ENCODE measurements at places on chromosomes 4 and X.

DNA sequence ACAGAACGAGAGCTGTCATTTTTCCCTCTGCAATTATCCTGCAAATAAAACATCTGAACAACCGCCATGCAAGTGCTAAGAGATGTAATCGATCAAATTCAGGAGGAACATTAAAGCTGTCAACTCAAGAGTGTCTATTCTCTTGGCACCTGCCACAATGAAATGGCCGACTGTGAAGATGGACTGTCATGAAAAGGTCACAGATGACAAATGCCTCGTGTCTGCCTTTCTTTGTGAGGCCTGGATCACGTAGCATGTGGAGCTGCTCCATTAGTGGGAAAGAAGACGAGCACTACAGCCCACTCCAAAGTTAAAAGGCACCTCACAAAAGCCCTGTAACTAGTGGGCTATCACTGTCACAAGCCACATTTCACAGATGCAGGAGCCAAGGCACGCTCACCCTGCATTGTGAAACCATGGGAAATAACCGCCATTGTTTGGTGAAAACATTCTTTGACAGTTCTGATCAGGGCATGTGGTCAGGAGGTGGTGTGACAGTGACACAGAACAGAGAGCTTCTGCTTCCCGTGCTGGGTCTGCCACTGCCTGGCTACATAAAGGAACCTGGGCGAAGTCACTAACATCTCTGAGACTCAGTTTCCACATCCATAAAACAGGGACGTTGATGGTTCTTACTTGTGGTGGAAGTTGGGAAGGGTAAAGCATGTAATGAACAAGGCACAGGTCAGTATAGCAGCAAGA, 98.9 kb downstream of the EVC2 start:
- no peak for DNase-seq

DNA sequence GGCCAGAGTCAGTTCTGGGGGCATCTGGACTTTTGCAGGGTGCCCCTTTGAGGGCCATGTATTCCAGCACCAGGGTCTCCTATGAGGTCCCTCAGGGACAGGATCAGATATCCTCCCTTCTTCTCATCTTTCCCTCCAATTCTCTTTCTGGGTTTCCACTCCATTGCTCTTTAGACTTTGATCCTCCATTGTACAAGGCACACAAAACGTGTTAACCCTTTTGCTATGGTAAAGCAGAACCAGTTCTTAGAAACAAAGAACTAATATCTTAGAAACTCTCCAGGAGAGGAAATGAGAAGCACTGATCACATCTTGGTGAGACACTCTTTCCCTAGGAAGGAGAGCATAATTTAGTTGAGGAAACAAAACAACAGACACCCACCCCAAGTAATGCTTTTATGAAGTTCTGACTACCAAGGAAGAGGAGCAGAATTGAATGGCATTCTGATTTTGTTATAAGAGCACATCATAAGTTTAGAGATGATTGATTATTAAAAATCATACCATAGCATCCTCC, 200.7 kb upstream of the NPY2R start:
- DNase-seq, result no peak

- no peak for DNase-seq
These were observed 934.3 kb upstream of the SLIT2 start for GRCh38 chr4:19317377-19317776.

GRCh38 chr4:23062188-23062587, 369.5 kb downstream of the GBA3 start:
- no peak for DNase-seq

DNA sequence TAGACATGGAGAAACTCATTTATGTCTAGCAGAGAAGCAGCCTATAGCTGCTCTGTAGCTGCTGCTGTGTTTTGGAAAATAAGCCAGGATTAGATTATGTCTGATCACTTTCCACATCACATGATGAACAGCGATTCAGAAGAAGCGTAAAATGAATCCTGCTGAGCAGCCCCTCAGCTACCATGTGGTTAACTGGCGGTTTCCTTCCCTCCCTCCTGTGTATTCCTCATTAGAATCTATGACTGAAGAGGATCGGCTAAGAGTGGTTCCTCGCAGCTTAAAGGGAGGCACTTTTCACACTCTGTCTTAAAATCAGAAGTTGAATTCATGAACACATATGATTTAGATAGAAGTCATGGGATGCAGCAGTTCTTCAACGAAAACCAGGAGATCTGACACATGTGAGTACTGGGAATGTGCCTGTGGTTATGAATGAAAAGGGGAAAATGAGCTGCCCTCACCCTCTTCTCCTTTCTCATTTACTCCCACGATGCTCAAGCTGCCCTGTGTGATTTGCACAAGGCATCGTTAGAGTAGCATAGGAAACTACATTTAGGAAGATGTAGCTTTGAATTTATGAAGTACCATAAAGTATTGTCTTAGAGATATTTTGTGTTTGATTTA, at the start of gene PPEF1:
Gene PPEF1, plus strand, starts transcription at position 220 of the 624 bp plus-strand sequence. Its CDS starts 136 bp downstream, at position 356.
- DNase-seq, result no peak

DNA sequence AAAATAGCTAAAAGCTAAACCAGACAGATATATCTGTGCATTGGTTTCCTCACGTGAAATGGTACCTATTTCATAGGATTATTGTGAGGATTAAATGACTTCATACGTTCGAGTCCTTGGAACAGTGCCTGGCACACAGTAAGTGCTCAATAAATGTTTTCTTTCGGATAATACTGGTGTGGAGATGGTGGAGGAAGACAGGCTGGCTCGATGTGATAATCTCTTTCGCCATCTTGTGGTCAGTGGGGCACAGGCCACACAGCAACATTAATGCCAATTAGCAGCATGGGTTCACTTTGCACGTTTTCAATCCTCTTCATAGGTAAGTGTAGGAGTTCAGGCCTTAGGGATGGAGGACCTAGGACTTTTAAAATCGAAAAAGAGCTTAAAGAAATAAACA, 9.3 kb downstream of the PAGE4 start:
- no peak for DNase-seq

DNA sequence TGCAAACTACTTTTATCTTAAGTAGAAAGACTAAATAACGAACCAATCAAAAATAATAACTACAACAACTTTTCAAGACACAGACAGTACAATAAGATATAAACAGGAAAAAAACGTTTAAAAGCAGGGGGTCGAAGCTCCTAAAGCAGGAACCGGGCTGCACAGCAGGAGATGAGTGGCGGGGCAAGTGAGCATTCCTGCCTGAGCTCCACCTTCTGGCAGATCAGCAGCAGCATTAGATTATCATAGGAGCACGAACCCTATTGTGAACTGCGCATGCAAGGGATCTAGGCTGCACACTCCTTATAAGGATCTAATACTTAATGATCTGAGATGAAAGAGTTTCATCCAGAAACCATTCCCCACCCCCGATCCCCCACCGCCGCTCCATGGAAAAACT, 146.2 kb downstream of the TEX11 start:
- DNase-seq, result no peak

GRCh38 chrX:112751076-112751475, 71.3 kb upstream of the LHFPL1 start:
- no peak for DNase-seq

- peak; percentile 91 for DNase-seq
These were observed 40.2 kb downstream of the SH3KBP1 start for GRCh38 chrX:19846995-19847790.

- no peak for DNase-seq
These were observed 49.8 kb downstream of the PARM1 start for GRCh38 chr4:74982546-74983252.

DNA sequence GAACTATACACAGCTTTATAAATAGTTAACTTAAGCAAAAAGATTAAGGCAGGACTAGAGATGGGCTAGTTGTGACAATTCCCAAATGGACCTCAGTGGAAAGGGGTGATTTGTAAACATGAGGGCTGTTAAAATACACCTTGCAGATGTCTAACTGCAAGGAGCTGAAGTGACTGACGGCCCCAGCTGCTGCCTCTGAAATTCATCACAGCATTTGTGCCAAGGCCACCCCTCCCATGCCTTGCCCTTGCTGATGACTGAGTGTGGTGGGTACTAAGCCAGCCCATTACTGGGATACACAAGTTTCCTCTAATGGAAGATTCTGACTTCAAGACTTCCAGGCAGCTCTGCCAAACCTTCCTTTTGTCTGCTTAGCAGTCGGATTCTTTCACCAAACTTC, 23.7 kb upstream of the EGFL6 start:
- DNase-seq, result no peak

DNA sequence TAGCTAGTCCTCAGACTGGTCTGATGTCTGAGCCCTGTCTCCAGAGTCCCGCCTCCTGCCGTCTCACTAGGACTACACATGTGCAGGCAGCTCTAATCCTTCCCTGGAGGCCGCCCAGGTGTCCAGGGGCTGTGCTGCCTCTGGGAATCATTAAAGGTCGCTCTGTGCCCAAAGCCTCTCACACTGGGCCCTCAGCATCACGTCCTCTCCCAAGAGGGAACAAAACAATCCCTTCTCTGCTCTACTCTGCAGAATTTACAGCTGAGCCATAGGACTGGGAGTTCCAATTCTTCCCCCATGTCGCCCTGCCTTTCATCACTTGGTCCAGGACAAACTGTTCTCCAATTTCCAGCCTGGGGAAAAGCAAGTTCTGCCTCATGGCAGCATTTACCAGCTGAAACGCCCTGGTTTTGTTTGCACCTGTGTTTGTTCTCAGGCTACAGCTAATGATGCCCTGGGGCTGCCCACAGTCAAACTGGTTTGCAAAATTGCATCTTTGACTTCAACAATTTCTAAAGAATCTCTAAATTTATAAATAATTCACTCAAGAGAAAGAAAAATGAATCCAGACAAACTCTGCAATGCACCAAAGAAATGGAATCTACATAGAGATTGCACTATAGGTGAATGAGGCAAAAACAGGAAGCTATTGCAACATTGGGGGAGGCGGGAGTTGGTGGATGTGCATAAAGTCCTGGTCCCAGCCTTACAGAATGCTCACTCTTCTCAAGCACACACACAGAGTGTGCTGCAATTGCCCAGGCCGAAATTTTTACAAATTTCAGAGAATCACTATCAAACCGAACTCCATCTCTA, 7.2 kb upstream of the MRFAP1 start:
- DNase-seq, result peak; percentile 65

- no peak for DNase-seq
These were observed 18.3 kb downstream of the MAGED2 start for GRCh38 chrX:54825716-54826438.

GRCh38 chr4:99029018-99029735, 33.7 kb downstream of the METAP1 start:
- no peak for DNase-seq

GRCh38 chrX:100979881-100980607, 10.5 kb downstream of the ARL13A start:
- DNase-seq, result peak; percentile 61

GRCh38 chr4:76301068-76301774, 5.3 kb upstream of the STBD1 start:
- DNase-seq, result peak; percentile 81

GRCh38 chr4:160299177-160299576, 1196.3 kb downstream of the RAPGEF2 start:
- DNase-seq, result no peak

DNA sequence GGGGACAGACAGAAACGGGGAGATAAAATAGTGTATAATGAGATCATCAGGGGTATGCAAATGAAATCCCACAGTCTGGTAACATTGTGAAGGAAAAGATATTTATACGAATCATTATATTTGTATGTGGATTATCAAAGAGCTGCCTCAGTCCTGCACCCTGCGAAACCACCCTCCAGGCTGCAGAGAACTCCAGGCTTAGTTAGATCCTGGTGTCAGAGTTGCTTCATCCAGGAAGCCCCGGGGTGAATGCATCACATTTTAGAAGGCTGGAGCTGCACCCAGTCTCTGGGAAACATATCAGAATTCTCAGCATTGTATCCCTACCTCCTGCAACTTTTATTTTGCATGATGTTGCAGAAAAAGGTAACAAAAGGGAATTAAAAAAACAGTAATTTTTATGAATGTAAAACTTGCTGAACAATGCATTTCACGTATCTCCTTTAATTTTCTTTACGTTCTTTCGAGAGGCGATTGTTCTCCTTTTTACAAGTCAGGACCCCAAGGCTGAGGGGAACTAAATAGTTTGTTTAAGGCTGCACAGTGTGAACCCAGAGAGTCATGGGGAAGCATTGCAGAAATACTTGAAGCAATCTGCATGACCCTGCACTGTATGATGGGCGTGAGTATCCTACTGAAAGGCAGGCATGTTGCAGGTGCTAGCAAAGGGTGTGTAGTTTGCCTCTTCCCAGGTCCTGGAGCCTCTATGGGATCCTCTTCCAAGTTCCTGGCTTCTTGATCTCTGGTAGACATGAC, 299.5 kb upstream of the CLNK start:
- no peak for DNase-seq

GRCh38 chr4:143404555-143404954, 67.9 kb downstream of the GAB1 start:
- DNase-seq, result no peak

DNA sequence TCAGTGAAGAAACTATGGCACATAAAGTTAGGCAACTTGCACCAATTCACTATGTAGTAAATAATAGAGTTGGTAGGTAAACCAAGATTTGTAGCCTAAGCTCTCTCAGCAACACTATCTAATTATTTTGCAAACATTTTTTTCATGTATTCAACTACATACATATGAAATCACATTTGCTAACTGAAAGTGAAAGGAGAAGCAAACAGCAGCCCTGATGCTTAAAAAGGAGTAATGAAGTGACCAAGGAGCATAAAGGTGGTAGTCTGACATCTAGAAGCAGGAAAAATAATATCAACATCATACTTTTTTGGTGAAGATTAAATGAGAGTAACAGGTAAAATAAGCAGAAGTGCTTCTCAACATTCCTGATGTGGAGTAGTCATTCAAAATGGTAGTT, 603.7 kb downstream of the GRXCR1 start:
- no peak for DNase-seq

- DNase-seq, result no peak
These were observed 85.7 kb downstream of the ADRA2C start for GRCh38 chr4:3851881-3852280.

- DNase-seq, result peak; percentile 93
These were observed at the start of gene AFAP1 for GRCh38 chr4:7939377-7940108. Gene AFAP1 (minus strand): TSS chr4:7939861. CDS start chr4:7872078, 67,783 bp downstream.

DNA sequence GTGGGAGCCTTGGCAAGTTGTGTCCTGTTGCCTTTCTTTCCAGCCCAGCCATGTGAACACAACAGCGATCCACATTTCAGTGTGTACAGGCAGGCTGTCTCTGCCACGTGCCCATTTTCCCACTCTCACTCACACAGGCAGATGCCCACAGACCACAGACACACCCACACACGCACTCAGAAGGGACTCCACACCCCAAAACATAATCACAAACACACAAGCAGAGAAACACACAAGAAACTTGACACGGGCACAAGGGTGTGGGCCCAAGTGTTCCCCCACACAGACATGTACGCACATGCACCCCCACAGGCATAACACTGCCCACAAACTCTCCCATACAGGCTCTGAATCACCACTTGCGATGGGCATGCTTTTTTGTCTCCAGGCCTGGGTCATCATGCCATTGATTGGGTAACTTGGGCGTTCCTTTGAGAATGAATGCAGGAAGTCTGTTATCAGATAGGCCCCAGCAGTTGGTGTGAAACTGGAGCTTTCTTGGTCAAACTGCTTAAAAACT, 84.3 kb downstream of the NBDY start:
- DNase-seq, result peak; percentile 45

- DNase-seq, result no peak
These were observed 73.1 kb upstream of the IL13RA1 start for GRCh38 chrX:118654331-118654730.

GRCh38 chr4:114318309-114318708, 280.3 kb upstream of the UGT8 start:
- no peak for DNase-seq

Measured in islet precursor cell (in vitro differentiated cells).